ENCODE measurements at places on chromosomes 1 and 21.

GRCh38 chr1:214718724-214719123 lies 115.7 kb downstream of the CENPF start:
- DNase-seq, result no peak

DNA sequence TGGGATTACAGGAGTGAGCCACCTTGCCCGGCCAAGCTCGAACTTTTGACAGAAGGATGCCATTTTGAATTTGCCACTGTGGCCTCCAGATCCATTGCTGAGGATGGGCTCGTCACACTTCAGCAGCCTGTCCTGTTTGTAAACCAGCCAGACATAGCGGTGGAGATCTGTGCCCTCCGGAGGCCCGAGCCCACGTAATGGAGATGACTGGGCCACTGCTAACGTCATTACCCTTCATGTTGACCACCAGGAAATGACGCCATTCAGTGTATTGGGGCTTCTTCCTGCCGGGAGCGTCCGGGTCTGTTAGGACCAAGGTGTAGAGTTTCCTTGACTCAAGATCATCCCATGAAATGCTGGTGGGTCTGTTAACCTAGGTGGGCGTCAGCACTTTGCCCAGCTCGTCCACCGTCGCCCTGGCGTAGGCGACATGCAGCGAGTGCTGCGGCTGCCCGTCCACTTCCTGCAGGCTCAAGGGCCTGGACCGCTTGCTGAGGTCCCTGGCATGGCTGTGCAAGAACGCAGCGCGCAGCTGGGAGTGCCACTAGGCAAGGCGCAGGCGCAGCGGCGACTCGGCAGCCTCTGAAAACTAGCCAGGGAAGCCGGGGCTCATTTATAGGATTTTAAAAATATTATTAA lies 40.8 kb downstream of the PTPRC start:
- DNase-seq, result no peak

GRCh38 chr1:39422614-39423013 lies 68.8 kb upstream of the BMP8A start:
- DNase-seq, result no peak

DNA sequence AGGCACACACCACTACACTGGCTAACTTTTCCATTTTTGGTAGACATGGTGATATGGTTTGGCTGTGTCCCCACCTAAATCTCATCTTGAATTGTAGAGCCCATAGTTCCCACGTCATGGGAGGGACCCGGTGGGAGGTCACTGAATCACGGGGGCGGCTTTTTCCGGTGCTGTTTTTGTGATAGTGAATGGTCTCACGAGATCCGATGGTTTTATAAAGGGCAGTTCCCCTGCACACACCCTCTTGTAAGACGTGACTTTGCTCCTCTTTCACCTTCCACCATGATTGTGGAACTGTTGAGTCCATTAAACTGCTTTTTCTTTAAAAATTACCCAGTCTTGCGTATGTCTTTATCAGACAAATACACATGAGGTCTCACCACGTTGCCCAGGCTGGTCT lies 1.3 kb upstream of the FTCD start:
- no peak for DNase-seq

DNA sequence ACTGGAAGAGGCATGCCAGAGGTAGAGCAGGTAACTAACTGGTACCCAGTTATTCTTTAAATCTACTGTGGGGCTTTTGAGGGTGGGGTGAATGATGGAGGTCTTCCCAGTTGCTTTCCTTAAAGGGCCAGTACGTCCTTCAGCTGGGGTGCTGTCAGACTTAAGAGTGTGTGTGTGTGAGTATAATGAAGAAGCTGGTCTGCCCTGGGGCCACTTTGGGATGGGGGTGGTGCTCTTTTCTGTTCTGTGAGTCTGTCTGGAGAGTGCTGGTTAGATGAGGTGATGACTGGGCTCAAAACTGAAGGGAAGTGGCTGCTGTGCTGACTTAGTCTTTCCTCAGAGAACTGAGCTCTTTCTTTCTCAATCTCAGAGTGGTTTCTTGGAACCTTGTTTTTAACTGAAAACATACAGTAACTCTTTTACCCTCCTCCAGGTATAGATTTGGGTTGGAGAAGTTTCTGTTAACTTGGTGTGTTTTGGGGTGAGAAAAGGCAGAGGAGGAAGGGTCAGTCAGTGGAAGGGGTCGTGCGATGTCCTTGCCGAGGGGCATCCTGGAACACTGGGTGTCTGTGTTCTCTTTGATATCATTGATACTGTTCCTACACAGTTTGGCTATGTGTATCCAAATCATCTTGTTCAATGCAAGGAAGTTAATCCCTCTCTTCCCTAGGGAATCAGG lies 746 bp downstream of the MACF1 start:
- no peak for DNase-seq

GRCh38 chr1:211198111-211198510 lies 61.1 kb upstream of the RCOR3 start:
- DNase-seq, result no peak

DNA sequence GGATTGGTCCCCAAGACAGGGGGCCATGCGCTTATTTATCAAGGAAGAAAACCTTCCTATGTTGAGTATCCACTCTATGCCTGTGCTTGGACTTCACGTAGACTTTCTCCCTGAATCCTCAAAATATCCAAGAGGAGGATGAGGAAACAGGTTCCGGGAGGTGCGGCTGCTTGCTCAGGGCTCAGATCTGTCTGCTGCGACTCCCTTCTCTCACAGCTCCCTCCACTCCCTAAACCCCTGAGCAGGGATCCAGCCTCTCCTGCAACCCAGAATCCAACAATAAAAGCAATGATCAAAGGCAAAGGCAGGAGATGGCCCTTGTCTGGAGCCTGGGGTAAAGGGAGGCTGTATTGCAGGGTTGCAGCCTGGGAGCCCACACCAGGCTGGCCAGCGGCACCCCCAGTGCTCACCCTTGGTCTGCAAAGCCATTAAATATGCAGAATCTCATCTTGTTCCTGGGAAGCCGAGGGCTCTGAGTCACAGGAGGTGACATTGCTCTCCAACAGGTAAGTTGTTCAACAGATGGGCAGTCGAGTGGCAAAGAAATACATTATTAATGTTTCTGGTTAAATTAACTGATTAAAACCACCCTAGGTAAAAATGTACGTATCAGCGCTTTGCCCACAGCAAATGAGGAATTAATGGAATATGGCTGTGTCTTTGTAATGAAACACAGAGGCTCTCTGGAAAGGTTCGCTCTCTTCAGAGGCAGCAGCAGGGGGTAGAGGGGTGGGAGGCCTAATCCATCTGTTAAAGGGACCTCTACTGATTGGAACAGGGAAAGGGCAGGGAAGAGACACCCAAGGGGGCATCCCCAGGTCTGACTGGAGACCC lies 111.5 kb downstream of the GRIK3 start:
- DNase-seq, result no peak

GRCh38 chr1:60972841-60973364 lies 109.5 kb upstream of the NFIA start:
- DNase-seq, result no peak

GRCh38 chr1:247548769-247549182 lies at the start of gene GCSAML:
Gene GCSAML (plus strand): TSS chr1:247549134. CDS start chr1:247549192, 58 bp downstream.
- no peak for DNase-seq

DNA sequence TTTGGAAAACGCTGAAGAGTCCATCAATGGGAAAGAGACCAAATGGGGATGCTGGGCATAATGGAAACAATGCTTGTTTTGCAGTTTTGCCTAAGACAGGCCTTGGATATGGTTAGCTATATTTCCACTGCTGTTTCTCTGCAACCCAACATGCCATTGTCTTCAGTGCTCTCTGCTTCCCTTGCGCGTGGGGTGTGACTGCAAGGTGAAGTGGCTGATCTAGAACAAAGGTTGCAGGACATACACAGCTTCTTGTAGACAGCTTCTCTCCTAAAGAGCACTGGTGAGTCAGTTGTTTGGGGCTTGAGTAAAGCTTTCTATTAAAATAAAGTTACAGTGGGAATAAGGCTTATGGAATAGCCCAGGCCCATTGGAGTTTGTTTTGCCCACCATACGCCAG lies 33.0 kb downstream of the RUNX1 start:
- DNase-seq, result no peak

DNA sequence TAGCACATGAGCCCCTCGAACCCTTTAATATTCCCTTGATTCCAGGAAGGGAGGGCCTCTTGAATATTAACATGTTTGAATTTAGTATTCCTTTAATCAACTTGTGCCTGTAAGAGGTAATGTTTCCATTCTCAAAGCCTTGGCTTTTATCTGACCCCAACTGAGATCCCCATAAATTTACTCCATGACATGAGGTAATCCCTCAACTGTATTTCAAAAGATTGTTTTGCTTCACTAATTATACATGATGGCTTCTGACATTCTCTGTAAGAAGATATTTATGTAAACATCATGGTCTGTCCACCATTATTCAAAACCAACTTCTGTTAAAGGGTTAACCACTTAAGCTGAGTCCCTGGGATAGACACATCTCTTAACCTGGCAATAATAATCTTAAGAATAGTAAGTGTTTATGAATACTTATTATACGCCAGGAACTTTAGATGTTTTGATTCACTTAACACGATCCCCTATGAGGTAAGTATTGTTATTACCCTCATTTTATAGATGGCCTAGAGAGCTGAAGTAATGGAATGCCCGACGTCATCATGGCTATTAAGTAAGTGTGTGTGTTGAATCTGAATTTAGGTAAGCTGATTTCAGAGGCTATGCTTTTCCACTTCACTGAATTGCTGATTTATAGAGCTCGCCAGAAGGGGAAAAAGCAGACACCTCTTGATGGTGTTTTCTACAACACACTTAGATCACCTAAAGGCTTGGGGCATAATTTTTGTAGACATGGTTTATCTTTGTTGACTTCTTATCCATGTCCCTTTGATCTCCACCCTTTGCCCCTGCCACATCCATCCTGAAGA lies 11.1 kb downstream of the KRTAP19-1 start:
- no peak for DNase-seq

DNA sequence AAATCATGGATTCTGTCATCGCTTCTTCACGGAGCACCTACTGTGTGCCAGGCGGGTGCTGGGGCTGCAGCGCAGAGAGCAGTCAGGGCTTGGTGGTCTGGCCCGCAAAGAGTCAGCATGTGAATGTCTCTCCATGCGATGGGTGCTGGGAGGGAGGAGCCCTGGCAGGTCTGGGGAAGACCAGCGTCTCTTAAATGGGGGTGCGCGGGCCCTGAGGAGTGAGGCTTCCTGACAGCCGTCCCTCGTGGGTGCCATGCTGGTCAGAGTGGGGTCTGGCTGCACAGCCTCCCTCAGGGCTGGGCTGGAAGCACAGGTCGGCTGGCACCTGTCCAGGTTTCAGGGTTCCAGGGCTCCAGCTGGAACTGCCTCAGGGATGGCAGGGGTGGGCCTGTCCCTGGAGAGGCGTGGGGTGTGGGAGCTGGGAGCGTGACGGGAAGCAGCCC lies 18.5 kb downstream of the TP73 start:
- no peak for DNase-seq

GRCh38 chr1:41391834-41392527 lies 30.7 kb downstream of the FOXO6 start:
- peak; percentile 42 for DNase-seq

GRCh38 chr1:77514921-77515776 lies 167.3 kb downstream of the ZZZ3 start:
- no peak for DNase-seq

DNA sequence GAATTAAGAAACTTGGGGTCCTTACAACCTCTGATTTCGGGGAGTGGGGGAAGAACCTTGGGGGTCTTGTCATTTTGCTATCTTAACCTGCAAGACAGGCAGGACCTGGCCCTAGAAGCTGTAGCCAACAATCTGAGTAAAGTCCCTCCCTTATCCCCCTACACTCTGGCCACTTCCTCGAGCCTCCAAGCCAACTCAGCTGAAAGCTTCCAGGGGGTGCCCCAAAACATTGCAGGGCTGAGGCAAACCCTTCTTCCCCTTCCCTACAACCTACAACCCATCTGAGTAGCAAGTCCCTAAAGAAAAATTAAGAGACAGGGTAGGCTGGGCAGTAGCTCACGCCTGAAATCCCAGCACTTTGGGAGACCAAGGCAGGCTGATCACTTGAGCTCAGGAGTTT lies 5.0 kb downstream of the CERS2 start:
- no peak for DNase-seq

- no peak for DNase-seq
Observed at GRCh38 chr21:35984654-35985361, 75.5 kb downstream of the SETD4 start.

DNA sequence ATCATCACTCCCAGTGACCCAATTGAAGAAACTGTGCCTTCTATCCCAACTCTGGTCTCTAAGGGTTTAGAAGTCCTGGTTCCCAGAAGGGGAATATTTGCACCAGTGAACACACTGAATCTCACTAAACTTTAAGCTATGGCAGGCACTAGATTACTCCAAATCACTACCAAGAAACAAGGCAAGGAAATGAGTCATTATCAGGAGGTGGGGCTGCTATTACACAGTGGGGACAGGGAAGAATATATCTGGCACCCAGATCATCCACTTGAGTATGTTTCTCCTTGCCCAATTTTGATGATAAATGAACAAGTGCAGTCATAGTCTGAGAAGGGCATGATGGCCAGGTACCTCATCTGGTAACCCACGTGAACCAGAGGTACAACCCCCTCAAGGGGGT lies 7.0 kb downstream of the MRPL9 start:
- no peak for DNase-seq

GRCh38 chr1:72230746-72231145 lies 51.6 kb downstream of the NEGR1 start:
- DNase-seq, result no peak

DNA sequence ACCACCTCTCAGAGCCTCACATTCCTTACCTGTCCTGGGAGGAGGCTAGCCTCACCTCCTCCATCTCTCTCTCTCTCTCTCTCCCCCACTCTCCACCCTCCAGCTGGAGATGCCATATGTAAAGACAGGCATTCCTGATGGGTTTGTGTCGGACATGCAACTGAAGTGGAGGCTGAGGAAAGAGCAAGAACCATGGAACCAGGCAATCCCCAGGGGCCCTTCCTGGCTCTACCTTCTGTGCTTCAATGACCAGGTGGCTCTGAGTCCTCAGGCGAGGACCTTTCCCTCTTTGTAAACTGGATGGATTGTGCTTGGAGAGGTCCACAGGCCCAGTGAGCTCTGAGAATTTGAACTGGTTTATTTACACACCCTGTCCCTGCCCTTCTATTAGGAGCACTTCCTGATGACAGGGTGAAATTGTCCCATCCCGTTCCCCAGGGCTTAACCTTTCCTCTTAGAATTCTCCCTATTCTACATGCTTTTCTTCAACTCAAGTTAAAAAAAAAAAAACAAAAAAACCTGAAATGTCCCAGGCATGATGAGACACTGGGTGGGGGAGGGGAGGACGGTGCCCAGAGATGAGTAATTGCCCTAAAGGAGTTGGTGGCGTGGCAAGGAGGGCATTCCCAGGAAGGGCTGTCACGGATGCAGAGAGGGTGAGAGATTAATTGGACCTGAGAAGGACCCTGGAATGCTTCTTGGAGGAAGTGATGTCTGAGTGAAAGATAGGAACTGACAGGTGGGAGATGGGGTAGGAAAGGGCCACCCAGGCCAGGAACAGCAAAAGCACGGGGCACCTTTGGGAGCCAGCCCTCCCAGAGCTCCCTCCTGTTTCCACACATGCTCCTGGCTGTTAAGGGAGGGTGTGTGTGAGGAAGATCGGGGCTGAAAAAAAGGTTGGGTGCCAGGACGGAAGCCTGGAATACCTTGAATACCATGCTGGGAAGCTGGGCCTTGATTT lies 50.2 kb upstream of the WASF2 start:
- DNase-seq, result peak; percentile 87

Data from DMS153 (cell line).